Astrocyte (in vitro differentiated cells and primary cell): ENCODE measurements at places on chromosomes 7 and 10. TPM values are rescaled to one million over a fixed set of nuclear protein-coding genes. Genes with fewer than 3 reads are reported as not detected.

TTYH3 gene
- total RNA-seq, result 264 and 273 TPM in 2 replicates

GRCh38 chr7:56062382-56062781, 1.7 kb upstream of the SUMF2 start:
- DNase-seq, result peak; percentile 91
- H3K27me3 ChIP-seq, result no peaks in the 10 kb centered on the region
- H3K36me3 ChIP-seq, result peaks cover 45% of the 10 kb centered on the region

- DNase-seq, result no peak
- no peaks in the 10 kb centered on the region for H3K27me3 ChIP-seq
- no peaks in the 10 kb centered on the region for H3K36me3 ChIP-seq
- H3K4me1 ChIP-seq, result no peaks in the 10 kb centered on the region
- no peak overlapping the region for H3K4me3 ChIP-seq
These were observed 35.7 kb downstream of the GFRA1 start for GRCh38 chr10:116237260-116237659.

DNA sequence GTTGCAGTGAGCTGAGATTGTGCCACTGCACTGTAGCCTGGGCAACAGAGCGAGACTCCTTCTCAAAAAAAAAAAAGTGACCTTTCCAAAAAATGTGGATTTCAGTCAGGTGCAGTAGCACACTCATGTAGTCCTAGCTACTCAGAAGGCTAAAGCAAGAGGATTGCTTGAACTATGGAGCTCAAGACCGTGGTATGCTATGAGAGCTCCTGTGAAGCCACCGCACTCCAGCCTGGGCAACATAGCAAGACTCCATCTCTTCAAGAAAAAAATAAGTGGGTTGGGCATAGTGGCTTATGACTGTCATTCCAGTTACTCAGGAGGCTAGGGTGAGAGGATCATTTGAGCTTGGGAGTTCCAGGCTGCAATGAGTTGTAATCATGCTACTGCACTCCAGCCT, 51.1 kb downstream of the TET1 start:
- no peaks in the 10 kb centered on the region for H3K27me3 ChIP-seq
- peaks cover 3% of the 10 kb centered on the region for H3K36me3 ChIP-seq
- DNase-seq, result no peak
- no peak overlapping the region for H3K4me3 ChIP-seq

GRCh38 chr7:101269664-101270063, 24.8 kb upstream of the FIS1 start:
- H3K4me1 ChIP-seq, result no peaks in the 10 kb centered on the region
- no peak overlapping the region for H3K27ac ChIP-seq
- DNase-seq, result no peak
- H3K27me3 ChIP-seq, result peaks cover 5% of the 10 kb centered on the region
- H3K4me3 ChIP-seq, result no peak overlapping the region

EGFR gene
- total RNA-seq, result 22.0 and 27.3 TPM in 2 replicates

DNA sequence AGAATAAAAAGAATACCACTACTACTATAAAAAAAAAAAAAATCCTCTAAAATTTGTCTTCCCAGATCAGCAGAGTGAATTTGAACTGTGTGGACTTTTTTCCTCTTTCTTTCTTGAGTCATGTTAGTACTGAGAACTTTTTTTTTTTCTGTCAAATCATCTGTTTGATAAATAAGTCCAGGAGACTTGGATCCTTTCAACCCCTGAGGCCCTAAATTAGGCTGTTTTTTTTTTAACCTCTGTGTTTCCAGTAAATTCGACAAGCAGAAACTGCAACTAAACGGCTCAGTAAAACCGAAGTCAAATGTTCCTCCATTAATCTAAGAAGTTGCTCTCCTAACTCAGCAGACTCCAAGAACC, 2.7 kb downstream of the MAP3K8 start:
- peak overlapping the region; percentile 73 for H3K27ac ChIP-seq
- H3K4me3 ChIP-seq, result peak overlapping the region; percentile 51
- peak; percentile 30 for DNase-seq
- H3K27me3 ChIP-seq, result no peaks in the 10 kb centered on the region
- peaks cover 35% of the 10 kb centered on the region for H3K4me1 ChIP-seq

- DNase-seq, result no peak
- no peak overlapping the region for H3K27ac ChIP-seq
- peaks cover 20% of the 10 kb centered on the region for H3K4me1 ChIP-seq
- H3K27me3 ChIP-seq, result no peaks in the 10 kb centered on the region
- no peaks in the 10 kb centered on the region for H3K36me3 ChIP-seq
- no peak overlapping the region for H3K4me3 ChIP-seq
These were observed 6.2 kb downstream of the MDFIC start for GRCh38 chr7:114928060-114928459.

LIPN gene
- total RNA-seq, result not detected in 2 replicates

DNA sequence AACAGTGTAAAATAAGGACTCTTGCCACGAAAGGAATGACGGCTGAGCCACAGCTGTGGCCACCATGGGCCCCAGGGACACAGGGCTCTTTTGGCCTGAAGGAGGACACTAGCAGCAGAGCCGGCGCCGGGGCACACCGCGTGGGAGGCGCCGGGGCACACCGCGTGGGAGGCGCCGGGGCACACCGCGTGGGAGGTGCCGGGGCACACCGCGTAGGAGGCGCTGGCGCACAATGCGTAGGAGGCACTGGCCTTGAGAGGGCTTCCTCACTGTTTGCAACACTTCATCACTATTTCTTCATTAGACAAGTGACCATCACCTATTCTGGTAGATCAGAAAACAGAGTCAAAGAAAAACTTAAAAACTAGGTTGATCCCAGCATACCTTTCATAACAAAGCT, 23.4 kb downstream of the ESYT2 start:
- H3K27me3 ChIP-seq, result no peaks in the 10 kb centered on the region
- peaks cover 13% of the 10 kb centered on the region for H3K4me1 ChIP-seq
- H3K27ac ChIP-seq, result no peak overlapping the region
- DNase-seq, result no peak
- H3K4me3 ChIP-seq, result no peak overlapping the region

GRCh38 chr7:531777-532176, 12.1 kb upstream of the PDGFA start:
- no peak for DNase-seq
- no peak overlapping the region for H3K4me3 ChIP-seq
- H3K4me1 ChIP-seq, result no peaks in the 10 kb centered on the region
- H3K27me3 ChIP-seq, result no peaks in the 10 kb centered on the region

DNA sequence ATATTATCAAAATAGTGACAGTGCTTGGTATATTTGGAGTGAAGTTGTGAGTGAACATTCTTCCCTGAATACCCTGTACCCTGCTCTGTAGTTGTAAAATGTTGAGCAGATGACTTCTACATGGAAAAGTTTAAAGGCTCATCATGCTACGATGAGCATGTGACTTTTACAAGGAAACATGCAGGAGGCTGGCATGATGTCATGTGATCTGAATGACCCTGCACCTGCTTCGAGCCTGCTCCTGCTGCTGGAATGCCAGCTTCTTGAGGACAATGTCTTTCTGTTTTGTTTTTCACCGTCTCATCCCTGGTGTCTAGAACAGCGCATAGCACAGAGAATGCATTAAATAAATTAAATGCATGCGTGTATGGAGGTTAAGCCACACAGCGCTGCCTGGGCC, 5.4 kb upstream of the INPP5A start:
- DNase-seq, result no peak
- no peaks in the 10 kb centered on the region for H3K36me3 ChIP-seq
- H3K27me3 ChIP-seq, result no peaks in the 10 kb centered on the region
- H3K27ac ChIP-seq, result peak overlapping the region; percentile 79
- peak overlapping the region; percentile 5 for H3K4me3 ChIP-seq

DNA sequence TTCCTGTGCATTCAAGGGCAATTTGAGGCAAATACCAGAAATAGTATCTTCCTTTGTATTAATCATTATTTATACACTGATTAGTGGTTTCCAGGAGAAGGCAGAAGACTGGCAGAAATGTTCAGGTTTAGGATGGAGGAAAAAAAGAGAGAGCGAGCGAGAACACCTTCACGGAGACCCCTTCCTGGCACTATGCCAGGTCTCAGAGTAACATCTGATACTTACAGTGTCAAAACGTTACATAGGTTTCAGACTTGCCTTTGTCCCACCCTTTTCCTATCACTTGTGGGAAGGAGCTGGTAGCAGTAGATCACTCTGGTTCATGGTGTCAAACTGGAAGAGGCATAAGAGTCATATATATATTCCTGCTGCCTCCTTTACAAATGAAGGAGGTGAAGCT, 652 bp downstream of the OR2A12 start:
- no peaks in the 10 kb centered on the region for H3K36me3 ChIP-seq
- H3K4me3 ChIP-seq, result no peak overlapping the region
- H3K27ac ChIP-seq, result no peak overlapping the region
- H3K27me3 ChIP-seq, result no peaks in the 10 kb centered on the region

DNA sequence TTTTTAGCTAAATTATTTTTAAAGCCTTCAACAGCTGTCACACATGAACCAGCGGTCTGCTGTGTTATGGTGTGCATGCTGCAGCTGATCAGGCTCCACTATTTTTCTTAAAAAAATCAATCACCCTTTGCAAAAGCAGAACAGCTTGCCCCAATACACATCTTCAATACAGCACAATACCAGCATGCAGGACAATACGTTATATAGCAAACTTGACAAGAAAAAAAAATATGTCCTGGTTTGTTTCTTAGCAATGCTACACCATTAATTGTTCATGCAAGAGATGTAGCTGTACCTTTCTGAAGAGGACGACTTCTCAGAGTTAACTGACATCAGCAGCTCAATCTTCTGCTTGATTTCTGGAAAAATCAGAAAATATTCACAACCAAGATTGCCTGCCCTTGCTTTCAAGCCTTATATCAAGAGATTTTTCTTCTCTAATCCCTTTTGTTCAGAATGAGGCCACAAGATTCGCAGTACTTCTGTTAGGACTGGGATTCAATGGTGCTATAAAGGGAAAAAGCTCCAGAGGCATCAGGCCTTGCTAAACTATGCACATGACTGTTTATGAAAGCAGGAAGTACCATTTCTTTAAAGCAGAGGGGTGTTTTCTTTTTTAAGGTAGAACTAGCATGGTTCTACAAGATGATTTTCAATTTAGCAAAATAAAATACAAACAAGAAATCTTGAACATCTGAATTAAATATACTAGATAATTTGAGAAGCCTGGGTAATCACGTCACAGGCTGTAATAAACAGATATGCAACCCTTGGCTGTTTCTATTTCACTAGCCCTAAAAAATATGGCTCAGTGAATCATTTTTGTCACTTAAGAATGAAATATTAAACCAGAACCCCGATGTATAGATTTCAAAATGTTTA, 120.0 kb downstream of the SRPK2 start:
- no peaks in the 10 kb centered on the region for H3K27me3 ChIP-seq
- peak overlapping the region; percentile 42 for H3K4me3 ChIP-seq
- H3K27ac ChIP-seq, result peak overlapping the region; percentile 68
- no peaks in the 10 kb centered on the region for H3K36me3 ChIP-seq
- peak; percentile 70 for DNase-seq

- no peak for DNase-seq
- H3K27ac ChIP-seq, result no peak overlapping the region
- H3K27me3 ChIP-seq, result no peaks in the 10 kb centered on the region
- H3K36me3 ChIP-seq, result no peaks in the 10 kb centered on the region
- H3K4me1 ChIP-seq, result no peaks in the 10 kb centered on the region
These were observed 182.4 kb downstream of the MALRD1 start for GRCh38 chr10:19231034-19231433.

RELN gene
- total RNA-seq, result 0.70 and 0.98 TPM in 2 replicates

GRCh38 chr7:35565927-35566326, 129.0 kb downstream of the HERPUD2 start:
- no peaks in the 10 kb centered on the region for H3K27me3 ChIP-seq
- no peaks in the 10 kb centered on the region for H3K4me1 ChIP-seq
- H3K27ac ChIP-seq, result no peak overlapping the region
- no peak overlapping the region for H3K4me3 ChIP-seq

SEMA3A gene
- 22.0 and 31.3 TPM in 2 replicates for total RNA-seq

GRCh38 chr10:104576611-104577010, 64.5 kb upstream of the SORCS3 start:
- H3K27me3 ChIP-seq, result no peaks in the 10 kb centered on the region
- no peak for DNase-seq
- no peak overlapping the region for H3K4me3 ChIP-seq
- no peak overlapping the region for H3K27ac ChIP-seq
- no peaks in the 10 kb centered on the region for H3K4me1 ChIP-seq

PLEKHS1 gene
- total RNA-seq, result not detected in 2 replicates

DNA sequence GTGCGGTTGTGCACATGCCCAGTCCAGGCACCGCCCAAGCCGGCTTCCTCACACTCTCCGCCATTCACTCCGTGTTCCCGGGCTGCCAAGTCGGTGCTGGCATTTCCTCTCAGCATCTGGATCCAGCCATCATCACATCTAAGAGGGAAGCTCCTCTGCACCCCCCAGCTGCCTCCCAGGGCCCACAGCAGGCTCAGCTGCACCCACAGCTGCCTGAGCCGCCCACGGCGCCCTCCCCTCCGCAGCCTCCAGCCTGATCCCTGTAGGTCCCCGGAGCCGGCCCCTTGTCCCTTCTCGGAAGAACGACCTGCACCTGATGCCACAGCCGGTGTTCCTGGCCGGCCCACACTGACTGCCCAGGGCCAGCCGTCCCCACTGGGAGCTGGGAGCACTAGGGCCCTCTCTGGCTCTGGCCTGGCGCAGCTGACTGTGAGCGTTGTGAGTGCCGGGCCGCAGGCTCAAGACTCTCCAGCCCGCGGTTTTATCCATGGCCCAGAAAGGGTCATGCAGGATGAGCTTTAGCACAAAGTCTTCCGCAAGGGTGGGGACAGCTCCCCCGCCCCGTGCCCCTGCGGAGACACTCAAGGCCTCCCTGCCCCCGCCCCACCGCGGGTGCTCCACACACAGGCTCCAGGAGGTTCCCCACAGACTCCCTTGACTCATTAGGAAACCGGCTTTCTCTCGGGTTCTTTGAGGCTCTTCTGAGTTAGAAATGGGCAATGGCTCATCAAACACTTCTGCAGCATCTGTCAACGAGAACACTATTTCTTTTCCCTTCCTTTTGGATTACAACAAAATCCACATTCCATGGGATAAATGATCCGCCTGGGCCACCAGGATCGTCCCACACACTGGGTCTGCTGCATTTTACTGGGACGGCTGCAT, 31.2 kb downstream of the CFAP46 start:
- no peaks in the 10 kb centered on the region for H3K36me3 ChIP-seq
- H3K4me1 ChIP-seq, result no peaks in the 10 kb centered on the region
- no peak overlapping the region for H3K27ac ChIP-seq
- H3K4me3 ChIP-seq, result no peak overlapping the region
- DNase-seq, result no peak

FAM221A gene
- total RNA-seq, result 2.5 and 3.0 TPM in 2 replicates

GRCh38 chr10:3179174-3179573, 6.6 kb upstream of the PITRM1 start:
- H3K4me1 ChIP-seq, result no peaks in the 10 kb centered on the region
- no peaks in the 10 kb centered on the region for H3K36me3 ChIP-seq
- H3K27me3 ChIP-seq, result peaks cover 8% of the 10 kb centered on the region
- H3K4me3 ChIP-seq, result no peak overlapping the region
- H3K27ac ChIP-seq, result no peak overlapping the region

DNA sequence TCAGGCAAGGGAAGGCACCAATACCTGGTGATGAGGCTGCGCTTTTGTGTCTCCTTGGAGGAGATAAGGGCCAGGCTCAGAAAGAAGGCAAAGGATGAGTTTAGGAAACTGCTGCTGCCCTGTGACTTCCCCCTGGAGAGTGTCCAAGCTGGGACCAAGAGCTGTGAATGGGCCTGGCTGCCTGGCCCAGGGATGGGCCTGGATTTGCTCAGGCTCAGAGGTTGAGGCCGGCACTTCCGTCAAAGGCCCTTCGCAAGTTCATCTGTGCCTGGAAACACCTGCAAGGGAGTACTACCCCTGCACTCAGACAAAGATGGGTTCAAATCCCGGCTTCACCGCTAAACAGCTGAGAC, 50.5 kb upstream of the NANOS1 start:
- H3K4me1 ChIP-seq, result no peaks in the 10 kb centered on the region
- no peaks in the 10 kb centered on the region for H3K36me3 ChIP-seq
- no peak overlapping the region for H3K27ac ChIP-seq
- DNase-seq, result no peak
- H3K4me3 ChIP-seq, result no peak overlapping the region
- H3K27me3 ChIP-seq, result peaks cover 2% of the 10 kb centered on the region
